ENCODE measurements at places on chromosomes 6 and 20. TPM values are rescaled to one million over a fixed set of nuclear protein-coding genes. Genes with fewer than 3 reads are reported as not detected.

BFSP1 gene
- total RNA-seq: 3.9 TPM

RPRD1B gene
- total RNA-seq: 40.1 TPM

HLA-G gene
- total RNA-seq: not detected

SAMD10 gene
- 8.0 TPM for total RNA-seq

ADGRB3 gene
- total RNA-seq: 5.1 TPM

MRPS18A gene
- 49.5 TPM for total RNA-seq

MUCL3 gene
- not detected for total RNA-seq

MEI4 gene
- total RNA-seq: 0.44 TPM

GRCh38 chr6:3292431-3293197, 33.9 kb downstream of the PSMG4 start:
- H3K27me3 ChIP-seq: peaks cover 2% of the 10 kb centered on the region
- no peak for DNase-seq
- H3K4me1 ChIP-seq: peaks cover 26% of the 10 kb centered on the region
- H3K27ac ChIP-seq: peak overlapping the region; percentile 3
- H3K36me3 ChIP-seq: no peaks in the 10 kb centered on the region

DNA sequence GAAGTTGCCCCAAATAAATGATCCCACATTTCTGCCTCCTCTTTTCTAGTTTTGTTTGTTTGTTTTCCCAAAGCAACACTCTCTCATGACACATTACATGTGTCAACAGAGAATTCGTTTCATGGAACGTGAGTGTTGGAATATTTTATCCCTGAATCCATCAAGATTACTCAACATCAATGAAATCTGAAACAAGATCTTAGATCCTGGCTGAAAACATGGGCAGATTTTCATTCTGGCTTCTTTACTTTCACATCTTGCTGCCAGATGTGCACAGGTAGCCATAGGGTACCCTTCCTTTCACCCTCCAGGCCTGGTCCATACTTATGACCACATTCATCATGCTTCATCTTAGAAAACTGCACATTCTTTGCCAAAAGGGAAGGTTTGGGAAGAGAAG, 347.0 kb downstream of the DOK5 start:
- H3K27me3 ChIP-seq: peaks cover 4% of the 10 kb centered on the region
- no peak overlapping the region for H3K4me3 ChIP-seq
- no peak for DNase-seq
- H3K4me1 ChIP-seq: peaks cover 3% of the 10 kb centered on the region
- no peaks in the 10 kb centered on the region for H3K36me3 ChIP-seq
- H3K27ac ChIP-seq: no peak overlapping the region

DNA sequence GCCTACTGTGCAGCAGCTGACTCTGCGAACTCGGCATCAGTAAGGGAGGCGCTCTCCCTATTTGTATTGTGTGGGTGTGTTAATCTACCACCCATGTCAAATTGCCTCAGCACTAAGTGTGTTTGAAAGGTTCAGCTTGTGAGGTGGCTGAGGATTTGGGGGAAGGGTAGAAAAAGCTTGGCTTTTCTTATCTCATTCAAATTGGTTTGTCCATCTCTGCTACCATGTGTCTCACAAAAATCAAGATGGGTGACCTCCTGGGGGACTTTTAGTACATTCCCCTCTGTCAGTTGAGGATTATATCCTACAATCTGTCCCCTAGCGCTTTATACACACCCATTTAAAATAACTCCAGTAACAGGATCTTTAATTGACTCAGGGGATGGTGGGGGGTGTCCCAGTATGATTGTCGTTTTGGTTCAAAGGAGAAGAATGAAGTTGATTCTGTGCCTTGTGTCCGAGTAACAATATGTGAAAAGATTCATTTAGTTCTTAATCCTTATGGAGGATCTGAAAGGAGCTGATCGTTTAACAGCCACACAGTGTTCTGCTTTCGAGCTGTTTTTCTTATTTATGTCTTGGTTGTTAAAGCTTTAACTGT, 609.6 kb downstream of the PKHD1 start:
- peaks cover 38% of the 10 kb centered on the region for H3K27me3 ChIP-seq
- DNase-seq: no peak
- peaks cover 21% of the 10 kb centered on the region for H3K4me1 ChIP-seq
- no peak overlapping the region for H3K4me3 ChIP-seq
- peaks cover 6% of the 10 kb centered on the region for H3K36me3 ChIP-seq

DNA sequence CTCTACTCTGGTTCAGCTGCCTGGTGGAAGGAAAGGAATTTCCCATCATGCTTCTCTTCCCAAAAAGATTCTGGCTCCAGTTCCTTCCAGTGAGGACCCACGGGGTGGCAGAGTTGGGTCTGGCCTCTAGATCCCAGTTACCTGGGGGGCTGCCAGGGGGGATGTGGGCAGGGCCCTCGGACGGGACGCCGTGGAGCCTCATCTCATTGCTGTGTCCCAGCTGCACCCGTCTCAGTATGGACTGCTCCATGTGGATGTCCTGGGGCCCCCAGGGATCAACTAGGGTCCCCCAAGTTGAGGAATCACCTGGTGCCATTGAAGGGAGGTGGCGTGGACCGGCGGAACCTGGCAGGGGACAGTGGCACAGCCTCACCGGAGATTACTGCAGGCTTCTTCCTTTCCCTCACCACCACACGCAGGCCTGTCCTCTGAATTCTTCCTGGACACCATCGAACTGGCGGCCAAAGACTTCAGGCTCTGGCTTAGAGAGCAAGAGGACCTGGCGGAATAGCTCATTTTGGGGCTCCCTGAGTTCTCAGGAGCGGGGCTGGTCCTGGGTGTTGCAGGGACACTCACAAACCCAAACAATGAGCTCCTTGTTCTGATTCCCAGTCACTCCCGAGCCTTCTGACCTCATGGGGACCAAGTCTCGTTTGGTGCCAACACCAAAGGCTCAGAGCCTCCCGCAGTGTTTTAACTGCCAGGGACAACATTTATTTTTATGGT, 8.5 kb downstream of the ZBP1 start:
- no peaks in the 10 kb centered on the region for H3K36me3 ChIP-seq
- peaks cover 5% of the 10 kb centered on the region for H3K27me3 ChIP-seq
- no peak overlapping the region for H3K4me3 ChIP-seq
- DNase-seq: no peak
- no peaks in the 10 kb centered on the region for H3K4me1 ChIP-seq

DNA sequence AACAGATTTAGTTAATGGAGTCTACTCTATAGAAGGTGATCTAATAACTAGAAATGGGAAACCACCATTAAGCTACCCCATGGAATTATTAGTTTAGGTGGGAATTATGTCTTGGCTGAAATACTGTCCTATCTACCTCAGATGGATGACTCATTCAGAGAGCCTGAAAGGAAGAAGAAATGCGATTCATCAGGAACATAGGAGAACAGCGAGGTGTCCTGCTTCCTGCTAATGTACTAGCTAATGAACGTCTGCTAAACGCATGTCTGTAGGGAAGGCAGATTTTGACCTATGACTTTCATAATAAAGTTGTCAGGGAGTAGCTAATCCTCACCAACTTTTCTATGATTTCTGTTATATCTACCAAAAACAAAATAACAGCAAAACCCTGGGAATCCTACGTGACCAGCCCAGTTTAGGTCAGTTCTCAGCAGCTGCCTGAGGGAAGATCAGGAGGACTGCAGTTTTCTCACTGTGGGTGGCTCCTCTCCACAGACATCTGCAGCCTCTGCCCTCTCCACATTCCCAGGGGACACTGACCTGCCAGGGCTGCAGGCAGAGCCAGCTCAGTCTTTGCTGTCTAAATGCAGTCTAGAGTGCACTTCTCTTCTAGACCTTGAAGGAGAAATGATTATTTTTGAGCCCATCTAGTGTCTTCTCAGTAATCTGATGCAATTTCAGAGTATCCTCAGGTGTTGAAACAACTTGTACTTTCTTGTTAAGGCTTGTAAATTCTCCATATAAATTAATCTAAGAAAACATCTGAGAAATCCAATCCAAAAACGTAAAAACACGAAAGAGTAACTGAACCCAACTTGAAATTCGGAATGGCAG, 18.1 kb upstream of the SFT2D1 start:
- no peak overlapping the region for H3K27ac ChIP-seq
- H3K36me3 ChIP-seq: peaks cover 4% of the 10 kb centered on the region
- H3K4me1 ChIP-seq: peaks cover 27% of the 10 kb centered on the region
- H3K27me3 ChIP-seq: peaks cover 2% of the 10 kb centered on the region

GRCh38 chr6:46352541-46353268, 138.5 kb downstream of the RCAN2 start:
- DNase-seq: no peak
- H3K36me3 ChIP-seq: no peaks in the 10 kb centered on the region
- H3K4me3 ChIP-seq: no peak overlapping the region
- H3K27ac ChIP-seq: no peak overlapping the region

DNA sequence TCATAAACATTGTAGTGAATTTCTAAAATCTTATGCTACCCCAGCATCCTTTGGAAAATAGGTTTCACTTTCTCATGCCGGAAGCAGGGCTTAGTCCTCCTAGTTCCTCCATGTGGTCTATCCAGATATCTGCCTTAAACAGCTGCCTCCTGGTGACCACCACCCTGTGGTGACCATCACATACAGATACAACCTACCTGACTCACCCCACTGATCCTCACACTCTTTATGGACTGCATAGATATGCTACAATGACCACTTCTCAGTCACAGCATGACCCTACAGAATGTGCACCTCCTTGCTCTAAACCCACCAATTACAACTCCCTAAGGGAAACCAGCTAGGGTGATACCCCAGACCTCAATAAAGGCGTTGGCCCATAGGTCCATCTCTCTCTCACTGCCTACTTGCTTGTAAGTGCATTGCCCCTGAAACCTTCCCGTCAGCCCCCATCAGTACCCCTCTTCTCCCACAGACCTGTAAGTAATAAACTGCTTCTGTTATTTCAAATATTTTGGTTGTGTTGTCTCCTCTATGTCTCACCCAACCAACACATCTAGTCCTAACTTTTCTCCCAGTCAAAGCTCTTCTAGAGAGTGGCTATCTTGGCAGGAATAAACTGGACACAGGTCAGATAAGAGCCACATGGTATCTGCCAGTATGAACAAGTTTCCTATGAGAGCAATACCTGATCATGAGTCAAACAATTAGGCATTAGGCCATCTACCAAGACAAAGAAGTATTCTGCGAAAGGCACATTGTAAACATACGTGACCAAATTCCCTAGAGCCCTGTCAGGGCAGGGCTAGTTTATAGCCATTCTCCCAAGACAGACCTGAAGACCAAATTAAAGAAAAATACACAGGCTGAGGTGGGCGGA, 39.4 kb upstream of the PLEKHG1 start:
- DNase-seq: no peak
- H3K36me3 ChIP-seq: no peaks in the 10 kb centered on the region
- no peaks in the 10 kb centered on the region for H3K27me3 ChIP-seq
- no peak overlapping the region for H3K4me3 ChIP-seq
- H3K4me1 ChIP-seq: peaks cover 6% of the 10 kb centered on the region

- no peaks in the 10 kb centered on the region for H3K36me3 ChIP-seq
- H3K27me3 ChIP-seq: peaks cover 33% of the 10 kb centered on the region
- no peak for DNase-seq
- H3K4me3 ChIP-seq: peak overlapping the region; percentile 68
- peaks cover 11% of the 10 kb centered on the region for H3K4me1 ChIP-seq
- no peak overlapping the region for H3K27ac ChIP-seq
Measured at GRCh38 chr20:62815066-62815991, 1.5 kb upstream of the COL9A3 start.

- H3K27ac ChIP-seq: no peak overlapping the region
- DNase-seq: no peak
- no peaks in the 10 kb centered on the region for H3K36me3 ChIP-seq
- peaks cover 4% of the 10 kb centered on the region for H3K4me1 ChIP-seq
Measured at GRCh38 chr6:36625158-36625919, 31.2 kb downstream of the SRSF3 start.

GRCh38 chr6:134925800-134926199, 24.1 kb downstream of the ALDH8A1 start:
- no peaks in the 10 kb centered on the region for H3K27me3 ChIP-seq
- no peak for DNase-seq
- H3K4me3 ChIP-seq: no peak overlapping the region
- H3K4me1 ChIP-seq: no peaks in the 10 kb centered on the region
- no peak overlapping the region for H3K27ac ChIP-seq

DNA sequence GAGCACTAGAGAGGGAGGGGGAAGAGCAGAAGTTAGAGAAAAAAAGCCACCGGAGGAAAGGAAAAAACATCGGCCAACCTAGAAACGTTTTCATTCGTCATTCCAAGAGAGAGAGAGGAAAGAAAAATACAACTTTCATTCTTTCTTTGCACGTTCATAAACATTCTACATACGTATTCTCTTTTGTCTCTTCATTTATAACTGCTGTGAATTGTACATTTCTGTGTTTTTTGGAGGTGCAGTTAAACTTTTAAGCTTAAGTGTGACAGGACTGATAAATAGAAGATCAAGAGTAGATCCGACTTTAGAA, 2.0 kb downstream of the ID4 start:
- H3K27me3 ChIP-seq: peaks cover 3% of the 10 kb centered on the region
- peak overlapping the region; percentile 98 for H3K4me3 ChIP-seq
- DNase-seq: no peak
- peaks cover 14% of the 10 kb centered on the region for H3K36me3 ChIP-seq

- peaks cover 24% of the 10 kb centered on the region for H3K27me3 ChIP-seq
- no peak overlapping the region for H3K27ac ChIP-seq
- no peak for DNase-seq
- H3K4me3 ChIP-seq: no peak overlapping the region
- no peaks in the 10 kb centered on the region for H3K4me1 ChIP-seq
Measured at GRCh38 chr20:19426356-19426755, 213.9 kb downstream of the SLC24A3 start.

DNA sequence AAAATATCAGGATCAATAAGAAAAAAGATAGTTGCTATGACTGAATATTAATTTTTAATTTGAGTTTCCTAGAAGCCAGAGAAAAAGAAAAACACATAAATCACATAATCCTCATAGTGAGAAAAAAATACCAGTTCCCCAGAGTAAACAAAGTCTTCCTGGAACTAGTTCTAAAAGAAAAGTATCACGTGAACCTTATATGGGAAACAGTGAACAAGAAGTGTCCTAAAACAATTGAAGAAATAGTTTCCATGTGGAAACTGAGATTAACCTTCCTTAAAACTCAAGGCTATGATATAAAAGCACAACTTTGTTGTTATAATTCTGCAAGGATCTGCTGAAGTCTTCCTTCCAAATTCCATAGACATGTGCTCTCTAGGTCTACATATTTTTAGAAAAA, 50.6 kb downstream of the RCAN2 start:
- H3K36me3 ChIP-seq: peaks cover 4% of the 10 kb centered on the region
- no peaks in the 10 kb centered on the region for H3K27me3 ChIP-seq
- DNase-seq: no peak
- H3K27ac ChIP-seq: no peak overlapping the region
- H3K4me3 ChIP-seq: no peak overlapping the region

DNA sequence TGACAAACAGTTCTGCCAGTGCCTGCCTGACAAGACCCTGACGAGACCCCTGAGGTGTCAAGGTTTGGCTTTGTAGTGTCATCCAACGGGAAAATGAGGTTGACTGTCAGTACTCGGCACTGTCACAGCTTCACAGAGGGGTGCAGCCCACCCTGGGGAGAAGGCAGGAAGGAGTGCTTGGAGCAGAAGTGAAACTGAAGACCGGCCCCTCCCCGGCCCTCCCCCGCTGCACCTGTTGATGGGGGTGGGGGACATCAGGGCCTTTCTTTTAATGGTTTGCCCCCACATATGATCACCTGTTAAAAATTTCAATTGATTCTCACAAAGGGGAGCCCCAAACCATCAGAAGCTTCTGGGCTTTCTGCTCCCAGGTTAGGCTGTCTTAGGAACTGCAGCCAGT, 6.8 kb downstream of the PMEPA1 start:
- no peak overlapping the region for H3K4me3 ChIP-seq
- DNase-seq: no peak
- no peaks in the 10 kb centered on the region for H3K36me3 ChIP-seq
- H3K4me1 ChIP-seq: peaks cover 12% of the 10 kb centered on the region
- peaks cover 97% of the 10 kb centered on the region for H3K27me3 ChIP-seq

- H3K36me3 ChIP-seq: no peaks in the 10 kb centered on the region
- peak overlapping the region; percentile 96 for H3K27ac ChIP-seq
- DNase-seq: no peak
- peaks cover 39% of the 10 kb centered on the region for H3K4me1 ChIP-seq
- H3K4me3 ChIP-seq: peak overlapping the region; percentile 99
- H3K27me3 ChIP-seq: no peaks in the 10 kb centered on the region
Measured at GRCh38 chr6:33297956-33298772, 578 bp downstream of the RGL2 start.

All from neural crest cell (in vitro differentiated cells).